ENCODE measurements at places on chromosomes 5 and 9. TPM values are rescaled to one million over a fixed set of nuclear protein-coding genes. Genes with fewer than 3 reads are reported as not detected.

The HAVCR2 gene
- 4.3 TPM for total RNA-seq

DNA sequence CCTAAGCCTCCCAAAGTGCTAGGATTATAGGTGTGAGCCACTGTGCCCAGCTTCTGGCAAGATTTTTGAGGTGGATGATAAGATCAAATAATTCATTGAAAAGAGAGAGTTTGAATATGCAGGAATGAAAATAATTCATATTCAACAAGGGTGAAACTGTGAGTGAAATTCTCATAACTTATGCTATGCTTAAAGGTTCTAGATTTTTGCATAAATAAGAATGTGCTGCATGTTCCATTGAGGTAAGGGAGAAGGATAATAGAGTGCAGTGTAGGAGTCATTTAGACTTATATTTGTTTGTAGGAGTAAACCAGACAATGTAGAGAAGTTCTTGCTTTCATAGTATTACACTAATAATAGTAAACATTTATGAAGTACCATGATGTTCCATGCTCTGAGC lies 12.2 kb upstream of the PCDHB2 start:
- H3K4me3 ChIP-seq: no peak overlapping the region
- no peak for DNase-seq
- H3K27me3 ChIP-seq: peaks cover 7% of the 10 kb centered on the region

DNA sequence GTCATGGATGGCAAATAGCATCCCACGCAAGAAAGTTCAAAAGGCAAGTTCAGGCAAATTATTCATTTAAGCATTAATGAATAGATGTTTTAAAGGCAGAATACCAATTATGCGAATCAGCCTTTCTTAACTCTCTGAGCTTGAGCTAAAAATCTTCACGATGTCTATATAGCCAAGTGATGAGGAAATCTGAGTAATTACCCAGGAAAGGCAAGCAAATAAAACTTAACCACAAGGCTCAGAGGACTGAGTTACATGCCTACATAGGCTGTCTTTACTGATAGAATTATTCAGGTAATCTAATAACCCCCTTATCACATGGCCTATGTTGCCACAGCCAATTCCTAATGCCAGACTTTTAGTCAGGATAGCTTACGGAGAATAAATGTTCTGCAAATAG lies 120.8 kb upstream of the MTAP start:
- no peak for DNase-seq
- no peaks in the 10 kb centered on the region for H3K27me3 ChIP-seq
- H3K36me3 ChIP-seq: no peaks in the 10 kb centered on the region
- H3K4me3 ChIP-seq: no peak overlapping the region

GRCh38 chr5:122300374-122300773 lies 11.7 kb upstream of the SNCAIP start:
- DNase-seq: no peak
- no peak overlapping the region for H3K27ac ChIP-seq
- H3K4me1 ChIP-seq: peaks cover 3% of the 10 kb centered on the region
- H3K27me3 ChIP-seq: no peaks in the 10 kb centered on the region
- H3K4me3 ChIP-seq: no peak overlapping the region

DNA sequence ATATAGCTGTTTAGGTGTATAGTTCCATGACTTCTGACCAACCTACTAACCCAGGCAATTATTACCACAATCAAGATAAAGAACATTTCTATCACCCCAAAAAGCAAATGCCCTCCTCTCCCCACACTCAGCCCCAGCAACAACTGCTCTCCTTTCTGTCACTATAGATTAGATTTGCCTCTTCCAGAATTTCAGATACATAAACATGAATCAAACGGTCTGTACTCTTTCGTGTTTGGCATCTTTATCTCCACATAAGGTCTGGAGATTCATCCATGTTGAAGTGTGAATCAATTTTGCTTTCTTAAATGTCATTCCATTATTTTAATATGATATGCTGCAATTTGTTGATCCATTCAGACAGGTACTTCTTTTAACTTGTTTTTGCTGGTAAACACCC lies 10.5 kb upstream of the GCNT1 start:
- peaks cover 3% of the 10 kb centered on the region for H3K4me1 ChIP-seq
- no peak for DNase-seq
- H3K27me3 ChIP-seq: no peaks in the 10 kb centered on the region
- no peak overlapping the region for H3K4me3 ChIP-seq
- H3K36me3 ChIP-seq: no peaks in the 10 kb centered on the region
